Stimulated activated CD8-positive, alpha-beta memory T cell treated with anti-CD3 and anti-CD28 coated beads, Interleukin-15, amount 100 ng/mL, for 24 hours (primary cell): ENCODE measurements at places on chromosomes 2 and 18.

GRCh38 chr2:175872721-175873120 is 129.3 kb downstream of the LNPK start:
- no peak for DNase-seq

DNA sequence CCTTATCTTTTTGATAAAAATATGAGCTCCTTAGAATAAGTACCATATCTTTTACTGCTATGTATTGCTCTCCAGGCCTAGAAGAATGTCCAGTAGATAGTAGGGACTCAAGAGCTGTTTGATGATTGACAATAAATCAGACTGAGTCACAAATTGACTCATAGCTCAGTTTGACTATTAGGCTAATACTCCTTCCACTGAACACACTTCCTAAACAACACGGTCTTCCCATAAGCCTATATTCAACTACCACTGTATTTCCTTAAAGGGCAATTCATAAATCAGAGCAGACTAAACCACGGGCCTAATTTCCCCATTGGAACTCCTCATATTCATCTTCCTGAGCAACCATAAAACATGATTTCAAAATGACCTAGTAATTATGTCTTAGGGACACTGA is 258.5 kb downstream of the ALK start:
- no peak for DNase-seq

GRCh38 chr2:149038442-149039212 is at the start of gene LYPD6B:
LYPD6B (plus strand) TSS chr2:149038699; CDS start chr2:149130949, 92,250 bp downstream.
- no peak for DNase-seq

DNA sequence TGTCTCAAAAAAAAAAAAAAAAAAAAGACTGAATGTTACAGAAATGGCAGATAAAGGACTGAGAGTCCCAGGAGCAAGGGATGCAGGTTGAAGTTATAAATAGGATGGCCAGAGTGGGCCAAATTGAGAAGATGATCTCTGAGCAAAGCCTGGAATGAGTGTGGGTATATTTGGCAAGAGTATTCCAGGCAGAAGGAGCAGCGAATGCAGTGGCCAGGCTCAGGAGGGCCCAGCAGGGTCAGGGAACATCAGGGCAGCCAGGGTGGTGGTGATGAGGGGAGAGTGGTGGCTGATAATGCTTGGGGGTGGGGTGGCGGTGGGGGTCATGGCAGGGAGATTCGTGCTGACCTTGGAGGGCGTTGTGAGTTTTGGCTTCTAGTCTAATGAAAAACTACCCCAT is 141.3 kb upstream of the AGAP1 start:
- no peak for DNase-seq

DNA sequence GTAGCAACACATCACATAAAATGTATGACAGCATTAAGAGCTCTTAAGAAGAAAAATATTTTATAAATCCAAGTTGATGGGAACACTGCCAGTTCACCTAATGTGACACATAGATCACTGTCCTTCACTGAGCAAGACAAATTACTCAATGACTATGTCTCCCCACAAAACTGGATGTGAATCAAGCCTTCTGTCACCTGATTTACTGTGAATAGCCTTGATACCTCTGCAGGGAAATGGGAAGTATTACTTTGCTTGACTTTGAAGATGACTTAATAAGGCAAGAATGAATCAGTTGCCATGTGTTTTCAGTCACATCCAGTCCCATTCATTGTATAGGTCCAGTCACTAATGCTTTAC is 94.6 kb downstream of the NYAP2 start:
- no peak for DNase-seq

- DNase-seq, result no peak
Observed at GRCh38 chr2:47896450-47896968, 9.8 kb downstream of the FBXO11 start.

DNA sequence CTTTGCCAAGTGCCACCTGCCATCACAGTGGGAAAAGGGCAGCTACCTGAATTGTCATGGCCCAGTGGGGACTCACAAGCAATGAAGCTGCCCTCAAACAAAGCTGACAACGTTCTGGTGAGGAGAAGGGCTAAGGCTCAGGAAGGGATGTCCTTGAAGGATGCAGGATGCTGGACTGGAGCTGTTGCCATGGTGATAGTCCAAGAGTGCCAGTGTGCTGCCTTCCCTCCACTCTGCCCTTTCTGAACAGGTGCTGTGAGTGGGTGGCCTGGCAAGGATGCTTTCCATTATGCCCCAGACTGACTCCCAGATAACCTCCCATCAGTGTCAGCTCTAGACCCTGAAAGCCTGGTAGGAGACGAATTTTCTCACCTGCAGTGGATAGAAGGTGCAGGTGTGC is 137.8 kb upstream of the GYPC start:
- DNase-seq, result no peak
